Muscle of arm (tissue), 14 donors: ENCODE measurements at places on chromosomes 7 and 10.

- DNase-seq: no peak
These were observed 327.9 kb downstream of the ACTR3B start for GRCh38 chr7:153087498-153087897.

GRCh38 chr10:126576336-126576735 is 94.2 kb downstream of the C10orf90 start:
- no peak for DNase-seq

DNA sequence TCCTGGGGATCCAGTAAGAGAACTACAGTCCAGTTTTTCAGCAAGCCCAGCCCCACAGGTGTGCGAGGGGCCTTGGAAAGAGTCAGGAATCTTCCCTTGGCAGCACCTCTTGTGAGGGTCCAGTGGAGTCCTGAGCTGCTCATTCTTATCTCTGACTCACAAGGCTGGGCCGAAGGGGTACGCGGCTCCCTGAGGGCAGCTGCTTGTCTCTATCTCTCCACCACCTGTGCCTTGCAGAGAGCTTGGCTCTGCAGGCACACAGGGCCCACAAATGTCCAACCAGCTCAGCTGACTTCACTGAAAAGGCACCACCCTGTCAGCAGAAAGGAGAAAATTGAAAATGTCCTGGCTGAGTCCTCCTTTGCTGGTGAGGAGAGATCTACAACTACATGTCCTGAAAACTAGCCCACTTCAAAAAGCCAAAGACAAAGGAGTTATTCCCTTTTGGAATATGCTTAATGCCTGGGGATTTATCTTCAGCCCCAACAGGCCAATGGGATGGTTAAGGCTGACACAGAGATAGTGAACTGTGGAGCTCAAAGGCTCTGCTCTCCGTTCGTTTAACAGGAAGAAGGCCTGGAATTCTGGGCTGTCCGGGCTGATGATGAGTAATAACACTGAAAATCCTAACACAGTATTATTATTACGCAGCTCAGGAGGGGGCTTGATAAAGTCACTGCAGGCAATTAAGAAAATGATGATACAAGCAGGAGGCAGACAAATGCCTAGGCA is 23.4 kb downstream of the UROS start:
- no peak for DNase-seq

DNA sequence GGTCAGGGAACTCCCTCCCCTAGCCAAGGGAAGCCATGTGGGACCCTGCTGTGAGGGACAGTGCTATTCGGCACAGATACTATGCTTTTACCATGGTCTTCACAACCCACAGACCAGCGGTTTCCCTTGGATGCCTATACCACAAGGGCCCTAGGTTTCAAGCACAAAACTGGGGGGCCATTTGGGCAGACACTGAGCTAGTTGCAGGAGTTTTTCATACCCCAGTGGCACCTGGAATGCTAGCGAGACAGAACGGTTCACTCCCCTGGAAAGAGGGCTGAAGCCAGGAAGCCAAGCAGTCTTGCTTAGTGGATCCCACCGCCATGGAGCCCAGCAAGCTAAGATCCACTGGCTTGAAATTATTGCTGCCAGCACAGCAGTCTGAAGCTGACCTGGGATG is 156.8 kb downstream of the THSD7A start:
- no peak for DNase-seq

DNA sequence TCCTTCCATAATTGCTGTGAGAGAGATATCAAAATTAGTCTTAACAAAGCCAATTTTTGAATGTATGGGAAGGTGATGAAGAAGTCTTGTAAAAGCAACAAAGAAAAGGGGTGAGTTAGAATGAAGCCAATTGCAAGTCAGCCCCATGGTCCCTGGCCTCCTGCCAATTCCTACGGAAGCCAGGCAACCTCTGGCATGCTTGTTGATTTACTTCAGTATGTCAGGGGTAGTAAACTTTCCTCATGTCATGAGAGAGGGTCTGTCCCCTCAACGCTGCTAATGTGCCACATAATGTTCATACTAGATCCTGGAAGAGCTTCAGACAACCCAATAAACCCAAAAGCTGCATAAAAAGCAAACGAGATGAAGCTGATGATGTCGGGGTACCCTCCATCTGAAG is 159.1 kb upstream of the YAE1 start:
- DNase-seq: no peak

- DNase-seq: no peak
These were observed 20.7 kb downstream of the LHPP start for GRCh38 chr10:124482236-124482800.

DNA sequence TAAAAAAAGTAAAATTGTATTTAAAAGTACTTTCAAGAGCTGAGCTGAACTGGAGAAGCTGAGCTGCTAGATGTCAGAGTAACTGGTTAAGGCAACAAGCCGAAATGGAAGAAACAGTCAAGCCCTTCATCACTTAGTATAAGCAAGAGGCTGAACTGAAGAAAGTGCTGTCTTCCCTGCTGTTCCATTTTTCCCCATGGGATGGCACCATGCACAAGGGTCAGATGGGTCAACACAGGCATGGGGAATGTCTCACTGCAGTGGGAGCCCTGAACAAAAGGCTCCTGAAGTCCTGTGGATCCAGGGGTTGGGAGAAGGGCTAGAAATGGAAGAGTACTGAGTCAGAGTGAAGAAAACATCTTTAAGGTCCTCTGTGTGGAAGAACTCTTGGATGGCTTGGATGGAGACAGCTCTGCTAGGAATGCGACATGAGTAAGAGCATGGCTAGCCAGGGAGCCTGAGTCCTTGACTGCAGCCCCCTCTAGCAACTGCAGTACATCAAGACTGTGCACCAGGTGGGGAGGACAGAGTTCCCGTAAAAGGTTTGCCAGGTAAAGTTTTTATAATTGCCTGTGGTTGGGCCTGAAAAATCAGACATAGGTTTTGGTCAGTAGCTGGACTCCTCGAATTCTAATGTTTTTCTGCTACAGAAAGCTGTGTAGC is 348.3 kb downstream of the GPR158 start:
- DNase-seq: no peak

DNA sequence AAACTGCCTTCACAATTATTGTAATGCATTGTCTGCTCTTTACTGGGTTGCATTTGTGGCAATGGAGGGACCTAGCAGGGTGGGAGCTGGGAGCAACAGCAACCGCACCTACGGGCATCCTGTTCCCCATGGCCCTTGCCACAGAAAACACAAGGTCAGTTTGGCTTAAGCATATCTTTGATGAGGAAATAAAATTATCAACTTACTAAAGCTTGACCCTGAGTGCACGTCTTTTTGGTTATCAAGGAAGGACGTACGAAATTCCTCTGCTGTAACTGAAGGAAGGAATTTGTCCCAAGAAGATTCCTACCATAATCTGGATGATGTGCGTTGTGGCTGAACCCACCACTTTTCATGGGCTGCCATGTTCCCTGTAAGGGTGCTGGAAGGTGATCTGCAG is 19.9 kb upstream of the PTPRN2 start:
- DNase-seq: no peak

DNA sequence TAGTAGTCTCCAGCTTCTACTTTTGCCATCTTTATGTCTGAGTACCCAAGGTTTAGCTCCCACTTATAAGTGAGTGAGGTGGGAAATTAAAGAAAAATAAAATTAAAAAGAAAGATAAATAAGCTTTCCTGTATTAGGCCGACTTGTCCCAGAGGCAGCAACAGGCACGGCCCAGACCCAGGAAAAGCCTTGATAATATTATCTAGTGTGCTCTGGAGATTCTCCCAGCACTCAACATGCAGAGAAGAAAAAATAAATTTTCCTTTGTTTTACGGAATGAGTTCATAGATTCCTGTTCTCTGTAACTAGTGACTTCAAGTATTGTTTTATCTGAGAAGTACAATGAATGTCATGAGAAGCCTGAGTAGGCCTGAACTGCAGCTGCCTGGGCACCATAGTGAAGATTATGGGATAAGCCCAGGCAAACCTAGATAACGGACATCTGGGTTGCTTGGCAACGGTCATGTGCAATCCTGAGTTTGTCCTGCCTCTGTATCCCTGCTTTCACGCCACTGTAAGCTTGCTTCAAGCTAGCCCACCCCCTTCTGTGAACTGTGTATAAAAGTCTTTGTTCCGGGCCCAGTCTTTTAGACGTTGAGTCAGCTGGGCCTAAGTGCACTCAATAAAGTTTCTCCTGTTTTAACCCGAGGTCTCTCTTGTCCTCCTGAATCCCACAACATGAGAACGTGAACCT is 6.4 kb downstream of the ATE1 start:
- no peak for DNase-seq

- DNase-seq: no peak
These were observed 11.9 kb downstream of the NPTX2 start for GRCh38 chr7:98629001-98629431.

DNA sequence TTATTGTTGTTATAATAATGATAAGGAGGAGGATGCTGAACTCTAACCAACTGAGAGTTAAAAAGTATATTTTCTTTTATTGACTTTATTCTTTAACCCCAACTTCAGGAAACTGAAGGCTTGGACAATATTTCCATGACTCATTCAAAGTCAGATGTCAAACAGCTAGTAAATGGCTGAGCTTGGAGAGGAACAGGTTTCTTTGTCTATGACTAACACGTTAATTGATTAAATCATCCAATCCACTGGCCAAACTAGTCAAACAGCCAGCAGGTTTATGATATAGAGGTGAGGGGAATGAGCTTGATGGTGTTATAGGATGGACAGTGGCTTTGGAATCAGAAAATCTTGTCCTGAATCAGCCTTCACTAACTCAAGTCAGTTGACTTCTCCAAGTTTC is 119.1 kb upstream of the WDR11 start:
- no peak for DNase-seq

DNA sequence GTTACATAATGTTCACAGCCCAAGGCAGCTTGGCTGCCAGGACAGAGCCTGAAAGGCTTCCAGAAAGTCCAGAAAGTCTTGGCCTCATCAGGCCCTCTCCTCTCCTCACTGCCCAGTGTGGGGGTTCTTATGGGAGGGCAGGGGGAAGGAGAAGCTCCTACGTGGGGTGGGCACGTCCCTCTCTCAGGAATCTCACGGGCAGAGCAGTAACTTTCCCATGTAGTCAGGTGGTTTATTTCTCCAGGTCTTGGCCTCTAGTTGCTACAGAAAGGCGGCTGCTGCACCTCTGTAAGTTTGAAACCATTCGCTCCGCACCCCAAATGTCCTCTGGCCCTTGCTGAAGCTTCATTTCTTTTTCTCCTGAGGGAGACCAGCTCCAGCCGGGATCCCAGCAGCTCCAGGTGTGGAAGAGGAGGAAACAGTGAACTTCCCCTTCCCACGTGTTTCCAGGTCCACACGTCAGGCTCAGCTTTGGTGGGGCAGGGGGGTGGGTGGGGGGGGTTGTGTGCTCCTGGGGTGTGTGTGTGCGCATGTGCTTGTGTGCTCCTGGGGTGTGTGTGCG is 320.3 kb downstream of the WDR37 start:
- no peak for DNase-seq

DNA sequence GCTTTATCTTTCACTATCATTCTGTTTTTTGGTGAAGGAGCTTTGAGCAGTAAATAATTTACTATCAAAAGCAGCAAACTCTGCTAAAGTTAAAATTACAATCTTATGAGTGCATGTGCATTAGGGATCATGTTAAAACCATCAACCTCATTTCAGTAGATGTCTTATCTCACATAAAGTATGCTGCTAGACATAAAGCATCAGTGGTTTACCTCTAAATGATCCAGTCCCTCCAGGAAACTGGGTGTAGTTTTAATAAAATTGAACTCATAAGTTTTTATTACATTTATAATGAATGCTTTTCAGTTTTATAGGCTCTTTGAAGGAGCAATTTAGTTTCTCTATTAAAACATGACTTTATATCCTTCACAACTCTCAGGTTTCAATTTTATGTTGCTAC is 108.7 kb downstream of the LRRN3 start:
- DNase-seq: no peak

- no peak for DNase-seq
These were observed 90.2 kb downstream of the UBE3C start for GRCh38 chr7:157228864-157229422.

DNA sequence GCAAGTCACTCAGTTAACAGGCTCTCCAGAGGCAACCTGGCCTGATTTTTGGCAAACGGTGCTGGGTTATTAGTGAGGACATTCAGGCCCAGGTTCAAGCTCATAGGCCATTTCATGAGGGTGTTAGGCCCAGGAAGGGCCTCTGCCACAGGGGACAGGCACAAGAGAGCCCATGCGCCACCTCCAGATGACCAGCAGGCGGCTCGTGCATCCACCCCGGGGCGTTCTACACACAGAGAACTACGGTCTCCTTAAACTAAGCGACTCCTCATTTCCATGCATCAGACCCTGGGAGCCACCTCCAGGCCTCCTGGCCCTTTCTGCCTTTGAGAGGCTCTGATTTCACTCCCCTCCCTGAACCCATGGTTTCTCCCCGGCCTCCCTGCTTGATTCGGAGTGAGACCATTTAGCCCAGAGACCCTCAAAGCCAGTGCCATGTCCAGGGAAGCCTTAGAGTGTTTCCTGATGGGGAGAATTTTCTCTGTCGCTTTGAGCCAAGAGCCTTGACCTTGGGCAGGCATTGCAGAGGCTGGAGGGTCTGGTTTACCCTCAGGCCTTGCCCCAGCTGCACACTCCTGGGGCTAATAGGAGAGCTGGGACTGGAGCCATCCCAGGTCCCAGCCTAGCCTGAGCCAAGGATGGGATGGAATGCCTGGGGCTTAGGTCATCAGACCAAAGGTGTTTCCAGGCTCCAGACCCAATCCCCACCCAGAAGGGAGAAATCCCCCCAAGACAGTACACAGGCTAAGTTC is 188.0 kb downstream of the GRID1 start:
- DNase-seq: no peak

- DNase-seq: no peak
These were observed 15.6 kb upstream of the WDR11 start for GRCh38 chr10:120835603-120836002.

GRCh38 chr7:36625247-36625646 is 99.0 kb downstream of the AOAH start:
- DNase-seq: no peak

GRCh38 chr10:44725404-44725803 is 185.7 kb upstream of the TMEM72 start:
- no peak for DNase-seq

DNA sequence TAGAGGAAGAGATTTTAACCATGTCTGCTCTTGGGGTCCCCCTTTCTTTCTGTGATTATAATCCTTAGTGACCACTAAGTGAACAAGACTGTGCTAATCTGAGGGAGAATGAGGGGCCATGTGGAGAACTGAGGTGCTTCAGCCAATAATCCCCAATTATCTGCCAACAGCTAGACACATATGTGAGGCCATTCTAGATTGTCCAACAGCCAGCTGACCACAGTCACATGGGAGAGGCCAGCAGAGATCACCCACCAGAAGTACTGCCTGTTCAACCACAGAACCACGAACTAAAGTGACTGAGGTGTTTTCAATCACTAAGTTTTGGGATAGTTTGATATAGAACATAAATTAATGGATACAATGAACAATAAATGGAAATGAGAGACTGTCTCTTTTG is 74.3 kb downstream of the SEMA3E start:
- no peak for DNase-seq
